ENCODE measurements at places on chromosomes 7 and 10.

- no peak for DNase-seq
These were observed 106.4 kb downstream of the COL13A1 start for GRCh38 chr10:69908124-69908523.

GRCh38 chr10:127267442-127267841 is 71.1 kb upstream of the INSYN2A start:
- no peak for DNase-seq

DNA sequence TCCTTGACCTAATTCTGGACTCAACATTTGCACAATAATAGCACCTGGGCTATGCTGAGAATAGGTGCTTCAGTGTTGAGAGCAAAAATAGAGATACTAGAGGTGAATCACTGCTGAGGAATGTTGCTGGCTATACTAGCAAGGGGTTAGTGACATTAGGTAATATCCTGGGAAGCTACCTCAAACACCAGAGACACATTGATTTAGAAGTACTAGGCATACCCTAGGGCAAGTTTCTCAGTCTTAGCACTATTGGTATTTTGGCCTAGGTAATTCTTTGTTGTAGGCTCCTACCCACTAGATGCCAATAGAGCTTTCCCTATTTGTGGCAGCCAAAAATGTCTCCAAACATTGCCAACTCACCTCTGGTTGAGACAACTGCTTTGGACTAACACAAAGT is 484.0 kb upstream of the MBL2 start:
- DNase-seq = no peak

- no peak for DNase-seq
These were observed 1.8 kb downstream of the KCNIP2 start for GRCh38 chr10:101841826-101842225.

GRCh38 chr7:22765609-22766008 is 38.6 kb downstream of the IL6 start:
- DNase-seq = no peak

- no peak for DNase-seq
These were observed 378.0 kb upstream of the SEMA3D start for GRCh38 chr7:85564861-85565260.

- peak; percentile 55 for DNase-seq
These were observed 757 bp downstream of the EIF3A start for GRCh38 chr10:119079599-119080520.

GRCh38 chr7:156659961-156660360 is 19.4 kb downstream of the RNF32 start:
- no peak for DNase-seq

- no peak for DNase-seq
These were observed 80.8 kb upstream of the COL1A2 start for GRCh38 chr7:94313926-94314325.

DNA sequence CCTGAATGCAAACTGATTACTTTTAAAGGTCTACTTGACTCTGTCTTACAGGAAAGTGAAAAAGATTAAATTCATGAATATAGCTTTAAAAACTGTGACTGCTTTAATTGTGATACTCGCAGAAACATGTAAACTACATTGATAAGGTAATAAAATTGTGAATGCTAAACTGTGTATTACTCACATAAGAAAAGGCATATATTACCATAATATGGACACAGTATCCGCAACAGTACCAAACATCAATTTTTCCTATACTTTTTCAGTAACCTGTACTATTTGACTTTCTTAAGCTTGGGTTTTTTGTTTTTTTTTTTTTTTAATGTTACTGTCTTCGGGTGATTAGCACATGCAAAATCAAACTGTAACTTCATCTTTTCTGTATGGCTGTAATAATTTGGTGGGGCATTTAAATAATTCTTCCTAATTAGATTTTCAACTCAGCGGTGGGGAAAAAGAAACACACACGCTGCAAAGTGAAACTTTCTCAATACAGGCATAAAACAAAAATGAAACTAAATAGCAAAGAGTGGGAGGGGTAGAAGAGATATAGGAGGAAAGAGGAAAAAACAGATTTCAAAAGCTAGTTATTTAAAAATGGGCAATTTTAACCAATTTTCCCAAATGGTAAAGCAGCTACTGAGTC is 23.2 kb downstream of the NT5C3A start:
- no peak for DNase-seq
